Posterior vena cava (tissue), 2 donors: ENCODE measurements at places on chromosomes 6 and 20.

DNA sequence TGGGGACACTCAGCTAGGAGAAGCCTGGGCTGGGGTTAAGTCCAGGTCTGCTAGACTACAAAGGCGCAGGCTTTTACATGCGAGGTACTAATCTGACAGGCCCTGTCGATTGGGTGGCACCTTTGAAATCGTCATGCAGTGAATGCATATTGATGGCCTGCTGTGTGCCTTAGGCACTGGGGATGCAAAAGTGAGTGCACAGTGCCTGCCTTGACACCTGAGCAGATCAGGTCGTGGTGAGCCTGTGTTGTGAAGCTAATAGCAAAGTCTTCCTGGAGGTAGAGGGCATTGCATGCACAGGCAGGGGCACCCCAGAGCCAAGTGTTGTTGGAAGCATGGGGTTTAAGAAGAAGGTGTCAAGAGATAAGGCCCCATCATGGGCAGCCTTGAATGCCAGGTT lies 16.9 kb downstream of the LRRC1 start:
- no peak for DNase-seq

- DNase-seq = no peak
Measured at GRCh38 chr6:33631971-33632557, 10.9 kb downstream of the ITPR3 start.

DNA sequence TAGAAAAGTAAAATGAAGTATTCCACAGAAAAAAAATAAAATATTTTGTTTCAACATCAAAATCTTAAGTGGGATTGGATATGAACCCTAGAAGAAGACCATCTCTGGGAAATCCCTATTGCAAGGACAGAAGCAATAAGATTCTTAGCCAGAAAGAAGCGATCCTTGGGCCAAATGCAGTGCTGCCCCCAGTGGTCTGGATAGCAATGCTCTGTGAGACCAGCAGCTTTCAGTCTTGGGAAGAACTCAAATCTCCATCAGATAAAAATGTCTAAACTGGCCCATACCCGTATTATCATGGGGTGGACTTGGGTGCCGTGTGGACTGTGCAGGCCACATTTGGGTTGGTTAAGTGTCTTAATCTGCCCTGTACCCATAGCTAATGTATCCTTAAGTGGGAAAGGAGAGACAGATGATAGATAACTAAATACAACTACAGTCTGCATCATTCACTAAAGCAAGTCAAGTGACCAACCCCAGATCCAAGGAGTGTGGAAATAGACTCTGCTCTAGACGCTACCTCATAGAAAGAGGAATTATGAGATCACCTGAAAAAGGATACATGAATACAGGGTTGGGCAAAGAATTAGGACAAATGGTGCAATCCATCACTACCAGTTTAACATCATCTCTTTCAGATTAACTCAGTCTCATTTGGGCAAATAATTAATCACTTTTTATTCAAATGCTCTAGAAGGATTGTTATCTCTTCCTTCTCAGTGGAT lies 38.9 kb upstream of the SNAP25 start:
- no peak for DNase-seq

- DNase-seq = no peak
Measured at GRCh38 chr6:32329141-32329540, 42.6 kb downstream of the TSBP1 start.

GRCh38 chr6:46781478-46782378 lies 11.5 kb upstream of the MEP1A start:
- no peak for DNase-seq

GRCh38 chr6:20791074-20791473 lies 256.8 kb downstream of the CDKAL1 start:
- no peak for DNase-seq

GRCh38 chr6:7556394-7557106 lies 15.1 kb downstream of the DSP start:
- no peak for DNase-seq

GRCh38 chr20:58131551-58132142 lies 96.8 kb downstream of the ANKRD60 start:
- DNase-seq = no peak

DNA sequence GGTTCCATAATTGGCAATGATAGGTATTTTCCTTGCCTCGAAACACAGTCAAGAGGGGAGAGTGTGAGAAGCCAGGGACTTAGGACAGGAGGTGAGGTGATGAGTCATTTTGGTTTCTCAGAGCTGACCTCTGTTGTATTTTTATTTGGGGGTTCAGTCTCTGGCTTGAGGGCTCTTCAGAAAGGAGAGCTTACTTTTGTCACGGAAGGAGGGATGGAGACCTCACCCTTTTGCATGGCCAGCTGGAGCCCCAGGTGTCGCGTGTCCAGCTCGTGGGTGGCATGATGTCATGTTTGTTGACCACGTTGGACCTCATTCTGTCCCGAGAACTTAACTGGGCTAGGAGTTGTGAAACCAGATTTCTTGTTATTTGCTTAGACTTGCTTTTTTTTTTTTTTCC lies 293.9 kb downstream of the QKI start:
- DNase-seq = no peak

GRCh38 chr6:157561929-157562810 lies 181.2 kb downstream of the ZDHHC14 start:
- DNase-seq = peak; percentile 63

- no peak for DNase-seq
Measured at GRCh38 chr6:56647172-56647762, 4.6 kb upstream of the DST start.

DNA sequence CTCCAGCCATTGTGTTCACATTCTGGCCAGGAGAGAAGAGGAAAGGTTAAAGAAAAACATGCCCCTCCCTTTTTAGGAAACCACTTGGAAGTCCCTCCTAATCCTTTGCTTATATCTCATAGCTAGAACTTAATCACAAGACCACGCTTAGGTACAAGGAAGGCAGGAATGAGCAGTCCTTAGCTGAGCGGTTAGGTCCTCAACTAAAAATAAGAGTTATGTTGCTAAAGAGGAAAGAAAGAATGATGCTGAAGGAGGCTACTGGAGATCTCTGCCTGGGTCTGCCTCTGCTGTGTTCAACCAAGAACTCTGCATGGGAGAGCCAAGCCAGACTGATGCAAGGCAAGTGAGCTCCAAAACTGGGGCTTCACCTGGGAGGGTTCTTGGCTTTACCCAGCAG lies 11.6 kb upstream of the ARFGEF2 start:
- DNase-seq = no peak

DNA sequence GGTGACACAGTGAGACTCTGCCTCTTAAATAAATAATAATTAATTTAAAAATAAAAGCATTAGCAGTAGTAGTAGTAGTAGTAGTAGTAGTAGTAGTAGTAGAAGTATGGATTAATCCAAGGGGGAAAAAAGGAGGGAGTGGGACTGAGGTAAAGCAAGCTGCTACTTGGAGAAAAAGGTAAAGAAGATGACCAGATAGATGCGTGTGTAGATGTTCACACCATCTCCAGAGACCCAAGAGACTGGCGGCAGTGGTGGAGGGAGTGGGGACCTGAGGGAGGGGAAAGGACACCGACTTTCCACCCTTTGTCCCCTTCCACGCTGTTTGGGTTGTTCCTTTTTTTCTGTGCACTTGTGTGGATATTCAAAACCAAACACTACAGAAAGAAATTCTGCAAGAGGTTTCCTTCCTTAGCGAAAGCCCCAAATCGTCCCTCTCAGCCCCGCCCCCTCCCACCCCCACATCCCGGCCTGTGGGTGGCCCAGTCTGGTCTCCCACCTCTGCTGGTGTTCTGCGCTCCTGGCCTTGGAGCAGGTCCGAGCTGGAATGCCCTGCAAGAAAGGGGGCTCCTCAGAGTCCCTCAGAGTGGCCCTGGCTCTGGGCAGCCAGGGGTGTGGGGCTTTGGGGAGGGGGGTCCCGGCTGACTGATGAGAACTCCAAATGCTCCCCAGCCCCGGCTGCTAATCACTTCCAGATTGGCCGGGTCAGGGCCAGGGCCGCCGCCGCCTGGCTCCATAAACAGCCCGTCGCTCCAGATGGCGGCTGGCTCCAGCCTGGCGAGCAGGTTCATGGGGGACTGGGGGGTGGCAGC lies 60.2 kb downstream of the UBE2V1 start:
- no peak for DNase-seq

- no peak for DNase-seq
Measured at GRCh38 chr6:54710456-54710855, 136.1 kb upstream of the FAM83B start.

DNA sequence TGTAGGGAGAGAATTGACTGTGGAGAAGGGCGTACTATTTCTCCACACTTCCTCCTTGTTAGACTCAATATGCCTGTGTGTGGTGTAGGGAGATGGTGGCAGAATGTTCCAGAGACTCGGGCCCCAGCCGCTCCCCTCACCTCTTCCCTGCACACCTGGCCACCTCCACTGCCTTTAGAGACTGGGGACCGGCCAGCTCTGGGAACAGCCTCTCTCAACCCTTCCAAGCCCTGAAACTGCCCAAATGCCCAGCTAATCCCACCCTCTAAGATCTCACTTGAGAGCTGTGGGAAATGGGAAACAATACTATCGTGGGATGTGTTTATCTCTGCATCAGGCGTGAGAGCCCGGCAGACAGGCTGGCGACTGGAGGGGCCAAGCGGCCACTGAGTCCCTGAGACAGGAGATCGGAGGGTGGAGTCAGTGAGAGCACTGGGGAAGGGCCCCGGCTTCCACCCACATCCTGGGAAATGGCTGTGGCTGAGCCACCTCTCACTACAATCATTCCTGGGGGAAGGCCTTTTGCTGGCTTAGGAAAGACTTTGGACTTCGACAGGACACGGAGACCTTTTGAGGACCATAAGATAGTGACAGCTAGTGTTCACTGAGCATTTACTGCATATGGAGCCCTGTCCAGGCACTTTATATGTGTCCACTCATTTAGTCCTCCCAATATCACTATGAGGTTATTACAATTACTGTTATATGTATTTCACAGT lies 31.0 kb upstream of the MRPS18A start:
- peak; percentile 38 for DNase-seq

- peak; percentile 88 for DNase-seq
Measured at GRCh38 chr20:19973961-19974629, 43.1 kb upstream of the NAA20 start.

GRCh38 chr6:3797231-3798054 lies 45.9 kb upstream of the PXDC1 start:
- DNase-seq = no peak

GRCh38 chr20:37734228-37734985 lies 40.6 kb downstream of the CTNNBL1 start:
- no peak for DNase-seq

DNA sequence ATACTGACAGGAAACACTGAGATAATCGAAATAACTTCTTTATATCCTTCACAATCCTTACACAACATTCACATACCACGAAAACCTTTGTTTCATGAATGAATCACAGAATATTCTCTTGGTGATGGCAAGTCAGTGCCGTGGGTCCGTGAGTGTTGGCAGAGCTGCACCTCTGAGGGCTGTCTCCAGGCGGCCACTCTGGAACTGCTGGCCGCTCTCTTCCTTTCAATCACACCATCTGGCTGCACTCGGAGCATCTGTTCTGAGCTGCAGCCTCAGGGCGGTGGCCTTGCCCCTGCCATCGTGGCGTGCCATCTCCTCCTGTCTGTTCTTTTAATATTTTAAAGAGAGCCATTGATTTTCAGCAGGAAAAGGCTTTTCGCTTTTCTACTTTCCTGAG lies 129.4 kb upstream of the AFDN start:
- DNase-seq = no peak

DNA sequence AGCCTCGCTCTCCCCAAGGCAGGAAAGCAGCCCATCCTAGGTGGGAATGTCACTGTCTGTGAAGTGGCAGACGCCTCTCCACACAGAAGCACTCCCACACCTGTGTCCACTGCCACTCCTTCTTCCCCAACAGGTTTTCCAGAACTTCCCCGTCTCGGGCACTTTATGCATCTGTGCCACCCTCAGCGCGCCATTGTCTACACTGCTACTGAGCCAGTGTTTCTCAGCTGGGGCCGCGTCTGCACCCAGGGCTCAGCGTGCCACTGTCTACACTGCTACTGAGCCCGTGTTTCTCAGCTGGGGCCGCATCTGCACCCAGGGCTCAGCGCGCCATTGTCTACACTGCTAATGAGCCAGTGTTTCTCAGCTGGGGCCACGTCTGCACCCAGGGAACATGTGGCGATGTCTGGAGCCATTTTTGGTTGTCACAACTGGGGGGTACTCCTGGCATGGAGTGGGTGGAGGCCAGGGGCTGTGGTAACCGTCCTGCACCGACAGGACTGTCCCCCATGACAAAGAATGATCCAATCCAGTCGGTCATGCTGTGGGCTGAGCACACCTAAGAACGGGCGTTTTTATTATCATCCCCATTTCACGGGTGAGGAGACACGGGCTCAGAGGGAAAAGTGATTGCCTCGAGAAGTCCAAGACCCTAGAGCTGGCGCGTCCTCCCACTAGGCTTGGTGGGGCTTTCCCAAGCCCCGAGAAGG lies 41.7 kb upstream of the ZBP1 start:
- peak; percentile 58 for DNase-seq

DNA sequence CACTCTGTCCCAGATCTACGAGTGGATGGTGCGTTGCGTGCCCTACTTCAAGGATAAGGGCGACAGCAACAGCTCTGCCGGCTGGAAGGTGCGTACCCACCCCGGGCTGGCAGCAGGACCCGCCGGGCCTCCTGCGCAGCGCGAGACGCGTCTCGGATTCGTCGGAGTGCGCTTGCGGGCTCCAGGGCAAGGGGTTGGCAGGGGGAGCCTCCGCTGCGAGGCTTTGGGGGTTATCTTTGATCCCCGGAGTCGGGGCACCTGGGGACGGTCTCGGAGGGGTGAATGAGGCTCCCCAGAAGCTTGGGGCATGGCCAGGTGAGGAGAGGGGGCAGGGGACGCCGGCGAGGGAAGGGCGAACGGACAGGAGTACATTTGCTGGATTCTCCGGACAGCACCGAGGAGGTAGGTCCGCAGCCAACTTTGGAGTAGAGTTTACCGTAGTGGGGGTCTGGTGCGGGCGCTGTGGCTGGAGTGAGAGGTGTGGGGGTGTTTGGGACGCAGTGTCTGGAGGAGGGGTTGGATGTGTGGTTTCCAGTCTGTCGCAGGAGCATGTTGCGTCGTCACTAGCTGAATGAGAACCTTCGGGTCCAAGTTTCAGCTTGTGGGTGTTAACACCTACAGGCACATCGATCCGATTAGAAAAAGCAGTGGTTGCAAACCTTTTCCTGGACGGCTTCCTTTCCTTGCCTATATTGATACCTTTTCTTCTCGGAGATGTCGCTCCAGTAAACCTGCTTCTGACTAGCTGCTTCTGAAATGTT lies 1.2 kb downstream of the FOXO3 start:
- peak; percentile 85 for DNase-seq

GRCh38 chr20:63371291-63371865 lies 10.2 kb upstream of the CHRNA4 start:
- no peak for DNase-seq

- no peak for DNase-seq
Measured at GRCh38 chr20:62114894-62115293, 7.4 kb upstream of the LSM14B start.

- no peak for DNase-seq
Measured at GRCh38 chr20:18279242-18279641, 9.1 kb upstream of the ZNF133 start.

- DNase-seq = no peak
Measured at GRCh38 chr6:134589512-134589911, 271.6 kb upstream of the SGK1 start.

- DNase-seq = no peak
Measured at GRCh38 chr6:15265787-15266186, 19.9 kb downstream of the JARID2 start.

GRCh38 chr6:109473120-109473519 lies 9.9 kb downstream of the ZBTB24 start:
- DNase-seq = no peak
